ENCODE measurements at places on chromosomes 4 and X.

GRCh38 chrX:116009346-116009745 is 161.2 kb upstream of the AGTR2 start:
- DNase-seq, result no peak

DNA sequence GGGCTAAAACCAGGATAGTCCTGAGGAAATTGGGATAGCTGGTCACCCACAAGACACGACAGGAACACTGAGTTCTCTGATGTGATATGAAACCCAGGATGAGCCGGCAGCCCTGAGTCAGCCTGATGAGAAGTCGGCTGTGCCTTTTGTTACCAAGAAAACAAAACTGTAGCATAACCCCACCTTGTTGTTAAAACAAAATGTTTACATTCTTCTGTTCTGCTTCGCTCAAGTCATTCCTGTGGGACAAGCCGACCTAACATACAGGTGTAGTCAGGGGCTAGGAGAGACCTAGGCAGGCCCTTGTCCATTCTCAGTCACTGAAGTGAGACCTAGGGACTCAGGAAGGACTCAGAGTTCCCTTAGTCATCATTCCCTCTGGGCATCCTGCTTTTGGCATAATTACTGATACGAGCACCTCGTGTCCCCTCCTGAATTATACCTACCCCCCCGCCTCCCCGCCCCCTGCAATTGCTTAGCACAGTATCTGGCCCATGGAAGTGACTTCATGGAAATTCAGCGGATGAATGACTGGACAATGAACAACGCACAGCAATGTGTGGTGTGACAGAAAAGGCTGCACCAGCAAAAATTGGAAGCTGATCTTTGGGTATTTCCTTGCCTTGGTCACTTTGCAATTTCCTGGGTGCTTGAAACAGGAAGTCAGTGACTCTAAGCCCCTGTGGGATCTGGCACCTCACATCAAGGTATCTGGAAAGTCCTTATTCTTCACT is 31.9 kb upstream of the TLR2 start:
- no peak for DNase-seq

DNA sequence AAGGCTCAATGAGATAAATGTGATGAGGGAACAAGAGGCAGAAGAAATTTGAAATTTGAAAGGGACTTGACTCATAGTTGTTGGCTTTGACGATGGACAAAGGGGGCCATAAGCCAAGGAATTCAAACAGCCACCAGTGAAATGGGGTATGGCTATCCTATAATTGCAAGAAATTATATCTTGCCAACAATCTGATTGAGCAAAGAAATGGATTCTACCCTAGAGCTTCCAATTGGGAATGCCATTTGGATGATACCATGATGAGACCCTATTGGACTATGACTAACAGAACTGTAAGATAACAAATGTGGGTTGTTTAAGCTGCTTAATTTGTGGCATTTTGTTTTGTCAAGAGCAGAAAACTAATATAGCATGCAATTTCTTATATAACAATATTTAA is 270.1 kb upstream of the ARSJ start:
- DNase-seq, result no peak

- DNase-seq, result no peak
Observed at GRCh38 chr4:79653871-79654270, 245.8 kb upstream of the GK2 start.
